ENCODE measurements at places on chromosomes 16 and 17.

- no peak for DNase-seq
Observed at GRCh38 chr17:9183306-9183705, 162.0 kb downstream of the NTN1 start.

GRCh38 chr16:58124601-58124915, 4.6 kb downstream of the CFAP20 start:
- no peak for DNase-seq

GRCh38 chr16:72123426-72123825, 29.8 kb downstream of the DHX38 start:
- no peak for DNase-seq

DNA sequence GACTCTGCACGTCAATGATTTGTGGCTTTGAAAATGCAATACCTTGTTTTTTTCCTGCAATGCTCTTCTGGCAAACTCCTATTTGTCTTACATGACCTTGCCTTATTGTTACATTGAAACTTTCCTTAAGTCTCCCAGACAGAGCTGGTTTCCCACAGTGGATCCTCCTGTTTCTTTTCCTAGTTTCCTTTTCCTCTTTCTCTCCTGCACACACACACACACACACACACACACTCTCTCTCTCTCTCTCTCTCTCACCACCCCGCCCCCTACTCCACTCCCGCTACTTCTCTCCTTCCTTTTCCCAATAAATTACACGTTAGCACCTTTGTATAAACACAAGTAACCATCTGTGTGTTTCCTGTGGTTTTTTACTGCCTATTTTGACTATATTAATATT, 2.3 kb downstream of the ORC6 start:
- no peak for DNase-seq

DNA sequence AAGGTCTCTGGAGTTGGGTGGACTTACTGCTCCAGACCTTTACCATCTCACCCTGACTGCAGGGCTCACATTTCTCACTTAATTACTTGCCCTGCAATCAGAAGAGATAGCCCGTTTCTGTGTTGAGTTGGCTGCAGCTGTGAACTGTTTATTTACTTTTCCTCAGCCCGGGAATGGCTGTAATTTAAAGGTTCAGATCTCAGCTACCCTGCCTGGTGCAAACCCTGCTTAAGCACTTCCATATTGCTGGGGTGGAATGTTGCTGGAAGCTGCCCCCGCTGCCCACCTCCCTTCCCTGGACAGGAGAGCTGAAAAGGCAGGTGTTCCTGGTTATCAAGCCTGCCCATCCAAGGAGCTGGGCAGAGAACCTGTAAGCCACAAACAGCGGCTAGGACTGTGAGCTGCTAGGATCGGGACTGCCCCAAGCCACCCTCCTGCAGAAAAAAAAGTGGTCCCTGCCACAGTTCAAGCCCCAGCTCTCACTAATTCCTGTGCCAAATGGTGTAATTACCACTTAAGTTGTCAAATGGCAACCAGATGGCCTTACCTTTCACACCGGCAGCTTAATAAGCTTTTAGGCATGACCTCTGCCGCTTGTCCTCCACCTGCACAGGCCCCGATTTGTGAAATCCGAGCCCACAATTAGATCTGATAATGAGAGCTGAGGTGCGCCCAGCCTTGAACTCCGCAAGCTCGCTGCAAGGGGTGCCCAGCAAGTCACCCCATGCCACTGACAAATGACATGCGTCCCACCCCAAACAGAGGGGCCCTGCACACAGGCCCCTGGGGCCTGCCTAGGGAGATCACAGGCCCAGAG, 269.8 kb downstream of the C16orf95 start:
- DNase-seq: no peak

DNA sequence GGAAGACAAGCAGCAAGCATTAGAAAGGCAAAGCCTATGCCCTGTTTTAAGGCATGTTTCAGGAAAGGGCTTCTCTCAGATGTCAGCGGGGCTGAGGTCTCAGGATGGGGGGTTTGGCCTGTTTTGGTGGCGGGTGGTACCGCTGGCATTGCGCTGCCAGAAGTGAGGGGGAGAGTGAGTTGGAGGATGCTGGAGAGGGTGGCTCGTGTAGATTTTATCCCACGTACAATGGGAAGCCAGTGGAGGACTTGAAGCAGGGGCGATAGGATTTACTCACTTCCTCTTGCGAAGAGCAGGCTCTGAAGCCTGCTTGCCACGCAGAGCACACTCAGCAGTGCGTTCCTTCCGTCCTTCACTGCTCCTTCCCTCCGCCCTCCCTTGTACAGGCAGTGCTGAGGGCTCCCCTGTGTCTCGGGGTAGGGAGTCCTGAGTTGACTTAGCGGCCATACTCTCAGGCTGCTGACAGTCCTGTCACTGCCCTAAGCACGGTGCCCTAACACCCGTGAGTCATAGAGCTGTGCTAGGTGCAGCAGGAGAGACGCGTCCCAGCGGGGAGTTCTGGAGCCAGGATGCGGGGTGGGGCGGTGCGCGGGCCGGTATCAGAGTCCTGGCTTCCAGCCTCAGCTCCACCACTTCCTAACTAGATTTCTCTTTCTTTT, 113.1 kb downstream of the SNX29 start:
- DNase-seq: no peak

DNA sequence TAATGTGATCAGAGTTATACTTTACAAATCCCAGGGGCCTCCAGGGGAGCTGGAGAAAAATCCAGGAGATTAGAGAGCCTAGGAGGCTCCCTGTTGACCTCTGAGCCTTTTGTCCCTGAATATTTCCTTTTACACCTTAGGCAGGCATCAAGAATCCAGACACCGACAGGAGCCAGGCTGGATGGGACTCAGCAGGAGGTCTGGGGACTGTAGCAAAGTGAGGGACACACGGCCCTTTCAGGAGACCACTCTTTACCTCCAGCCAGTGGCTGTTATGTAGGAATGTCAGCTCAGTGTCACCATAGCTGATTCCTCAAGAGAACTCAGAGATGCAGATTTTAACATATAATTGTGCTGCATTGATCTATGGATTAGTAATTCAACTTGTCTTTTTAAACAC, 198.4 kb downstream of the SHISA9 start:
- no peak for DNase-seq

GRCh38 chr17:79147746-79148506, 73.3 kb downstream of the ENGASE start:
- DNase-seq: no peak

- no peak for DNase-seq
Observed at GRCh38 chr16:56601325-56601724, 7.1 kb upstream of the MT2A start.

DNA sequence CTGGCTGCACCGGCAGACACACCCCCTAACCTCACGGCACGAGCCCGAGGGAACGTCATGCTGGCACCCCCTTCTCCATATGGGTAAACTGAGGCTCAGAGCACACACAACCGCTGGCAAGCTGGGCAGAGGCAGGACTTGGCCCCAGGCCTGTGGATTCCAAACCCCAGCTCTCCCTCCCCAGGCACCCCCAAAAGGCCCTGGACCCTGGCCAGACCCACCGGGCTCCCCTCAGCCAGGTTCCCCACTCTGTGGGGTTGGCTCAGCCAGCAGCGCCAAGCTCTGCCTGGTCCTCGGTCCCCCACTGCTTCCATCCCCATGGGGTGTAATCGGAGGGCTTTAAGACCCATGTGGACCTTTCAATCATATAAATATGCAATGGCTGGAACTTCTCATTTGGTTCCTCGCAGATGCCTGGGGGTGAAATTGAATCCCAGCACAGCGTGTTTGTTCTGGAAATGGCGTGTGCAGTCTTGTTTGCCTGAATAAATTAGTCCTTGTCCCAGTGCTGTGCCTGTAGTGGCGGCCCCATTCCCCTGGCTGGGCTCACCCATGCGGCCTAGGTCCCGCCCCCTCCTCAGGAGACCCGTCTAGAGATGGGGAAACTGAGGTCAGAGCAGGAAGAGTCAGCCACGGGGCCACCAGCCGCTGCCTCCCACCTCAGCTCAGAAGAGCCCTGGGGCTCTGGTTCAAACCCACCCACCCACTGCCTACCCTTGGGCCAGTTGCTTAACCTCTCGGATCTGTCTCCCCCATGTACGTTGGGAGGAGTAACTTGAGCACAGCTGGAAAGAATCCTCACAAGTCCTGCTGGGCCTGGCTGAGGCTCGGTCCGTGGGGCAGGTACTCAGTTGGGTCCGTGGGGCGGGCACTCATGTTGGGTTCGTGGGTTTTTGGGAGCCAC, 57.3 kb downstream of the ZFPM1 start:
- DNase-seq: no peak

DNA sequence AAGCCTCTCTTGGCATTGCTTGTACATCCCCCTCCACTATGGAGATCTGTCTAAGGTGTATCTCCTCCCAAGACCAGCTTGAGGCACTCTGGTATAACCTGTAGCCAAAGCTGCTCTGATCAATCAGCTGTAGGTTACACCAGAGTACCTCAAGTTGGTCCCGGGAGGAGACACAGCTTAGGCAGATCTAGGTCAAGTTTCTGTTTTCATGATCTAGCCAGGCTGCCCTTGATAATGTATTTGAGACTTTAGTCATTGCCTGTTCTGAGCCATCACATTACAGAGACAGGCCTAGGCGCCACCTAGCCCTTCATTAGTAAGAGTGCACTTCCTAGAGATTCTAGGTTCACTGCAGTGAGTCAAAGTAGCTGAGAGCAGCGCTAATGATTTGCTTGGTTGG, 31.4 kb downstream of the ASGR1 start:
- no peak for DNase-seq

GRCh38 chr17:39090400-39090799, 61.0 kb downstream of the PLXDC1 start:
- DNase-seq: no peak

DNA sequence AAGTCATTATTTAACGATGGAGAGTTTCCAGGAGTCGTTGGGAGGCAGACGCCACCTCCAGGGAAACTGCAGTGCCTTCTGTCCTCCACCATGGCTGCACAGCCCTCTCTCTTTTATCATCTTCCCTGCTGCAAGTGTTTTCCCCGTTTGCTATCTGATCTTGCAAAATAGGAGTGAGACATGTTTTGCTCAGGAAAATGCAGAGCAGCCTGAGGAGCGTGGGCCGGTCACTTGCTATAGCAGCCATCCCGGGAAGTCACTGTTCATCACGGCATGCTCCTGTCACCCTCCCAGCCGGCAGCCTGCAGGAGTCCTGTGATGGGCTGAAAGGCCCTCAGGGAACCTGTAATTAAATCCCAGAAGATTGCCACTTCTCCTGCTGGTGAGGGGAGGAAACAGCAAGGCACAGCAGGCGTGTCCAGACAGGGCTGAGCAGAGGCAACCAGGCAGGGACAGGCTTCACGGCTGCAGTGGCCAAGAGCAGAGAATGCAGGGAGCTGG, 143.1 kb downstream of the GSG1L start:
- no peak for DNase-seq

DNA sequence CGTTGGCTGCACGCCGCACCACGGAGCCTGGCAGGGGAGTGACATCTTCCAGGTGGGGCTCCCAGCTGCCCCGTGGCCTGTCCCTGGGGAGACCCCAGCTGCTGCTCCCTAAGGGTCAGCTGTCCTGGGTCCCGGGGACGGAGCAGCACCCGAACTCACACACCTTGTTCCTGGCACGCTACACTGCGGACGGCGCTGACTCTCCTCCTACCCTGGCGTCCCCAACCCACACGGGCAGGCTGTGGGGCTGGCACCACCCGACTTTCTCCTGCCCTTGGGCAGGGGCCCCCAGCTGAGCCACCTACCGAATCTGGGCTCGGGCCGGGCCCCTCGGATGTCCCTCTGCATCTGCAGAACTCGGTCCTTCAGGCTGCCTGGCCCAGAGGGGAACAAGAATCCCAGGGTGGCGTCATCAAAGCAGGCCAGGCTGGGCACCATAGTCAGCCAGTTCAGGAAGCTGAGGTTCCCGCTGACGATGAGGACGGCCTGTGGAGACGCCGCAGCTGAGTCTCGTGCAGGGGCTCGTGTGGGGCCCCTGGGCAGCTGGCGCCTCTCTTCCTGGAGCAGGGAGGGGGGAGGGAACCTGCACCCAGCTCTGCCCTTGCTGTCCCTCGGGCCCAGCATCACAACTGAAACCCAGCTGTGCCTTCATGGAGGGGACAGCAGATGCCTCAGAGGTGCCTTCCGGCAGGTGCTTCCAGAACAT, 70.5 kb upstream of the GNG13 start:
- no peak for DNase-seq

- no peak for DNase-seq
Observed at GRCh38 chr17:43548689-43549379, 2.7 kb upstream of the ETV4 start.

- DNase-seq: no peak
Observed at GRCh38 chr17:17780922-17781590, 55.7 kb downstream of the SREBF1 start.

GRCh38 chr17:66778531-66779236, 56.2 kb upstream of the CACNG5 start:
- no peak for DNase-seq

DNA sequence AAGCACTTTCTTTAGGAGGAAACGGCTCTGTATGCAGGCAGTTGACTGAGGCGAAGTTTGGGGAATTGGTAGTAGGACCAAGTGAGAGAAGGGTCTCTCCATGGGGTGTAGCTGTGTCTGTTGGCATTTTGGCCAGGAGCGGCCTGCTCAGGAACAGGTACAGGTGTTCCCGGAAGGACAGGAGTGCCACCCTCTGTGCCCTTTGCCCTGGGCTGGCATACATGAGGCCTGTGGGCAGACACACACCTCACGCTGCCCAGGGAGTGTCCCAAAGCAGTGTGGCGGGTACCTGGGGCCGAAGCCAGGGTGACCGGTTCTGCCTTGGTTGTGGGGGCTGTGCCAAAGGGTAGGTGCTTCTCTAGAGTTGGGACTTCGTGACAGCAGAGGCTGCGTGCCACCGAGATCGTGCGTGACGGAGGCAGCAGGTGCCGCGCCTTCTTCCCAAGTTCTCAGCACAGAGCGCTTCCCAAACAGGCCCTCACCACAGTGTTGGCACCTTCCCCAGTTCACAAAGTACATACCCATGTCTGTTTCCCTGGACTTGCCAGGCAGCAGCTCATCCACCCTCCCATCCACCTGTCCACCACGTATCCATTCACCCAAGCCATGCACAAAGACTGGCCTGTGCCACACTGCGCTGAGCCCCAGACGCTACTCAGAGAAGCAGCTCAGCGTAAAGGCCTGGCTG, 19.9 kb upstream of the TCF25 start:
- DNase-seq: no peak

DNA sequence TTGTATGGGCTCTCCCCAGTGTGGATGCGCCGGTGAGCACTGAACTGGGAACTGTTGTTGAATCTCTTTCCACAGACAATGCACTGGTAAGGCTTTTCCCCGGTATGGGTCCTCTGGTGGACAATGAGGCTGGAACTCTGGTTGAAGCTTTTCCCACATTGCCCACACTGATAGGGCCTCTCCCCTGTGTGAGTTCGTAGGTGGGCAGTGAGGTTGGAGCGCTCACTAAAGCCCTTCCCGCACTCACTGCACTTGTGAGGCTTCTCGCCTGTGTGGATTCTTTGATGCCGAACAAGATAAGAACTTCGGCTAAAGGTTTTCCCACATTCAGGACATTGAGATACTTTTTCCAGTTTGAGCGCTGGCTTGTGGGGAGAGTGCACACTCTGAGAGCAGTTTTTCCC, 17.8 kb downstream of the ZSCAN32 start:
- DNase-seq: no peak

- DNase-seq: no peak
Observed at GRCh38 chr16:49602201-49602975, 228.8 kb downstream of the C16orf78 start.

Data from stimulated activated CD4-positive, alpha-beta T cell treated with anti-CD3 and anti-CD28 coated beads, TNF-alpha, amount 100 ng/mL, for 1 hour (primary cell).